AG04450 (cell line): ENCODE measurements at places on chromosomes 5 and 9. TPM values are rescaled to one million over a fixed set of nuclear protein-coding genes. Genes with fewer than 3 reads are reported as not detected.

DNA sequence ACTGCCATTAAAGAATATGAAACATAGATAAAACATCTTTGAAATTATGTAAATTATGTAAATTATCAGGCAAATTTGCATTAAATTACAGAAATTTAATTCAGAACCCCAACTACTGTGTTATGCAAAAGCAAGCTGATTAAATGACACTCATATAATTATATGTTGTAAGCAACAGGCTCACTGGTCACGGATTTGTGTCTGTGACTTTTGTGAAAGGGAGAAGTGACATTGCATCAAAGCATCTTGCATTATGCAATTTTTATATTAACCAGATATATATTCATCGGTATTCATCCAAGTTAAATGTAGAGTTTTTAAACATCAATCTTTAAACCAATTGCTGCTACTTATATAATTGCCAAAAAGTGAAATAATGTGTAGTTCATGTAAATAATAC lies 13.0 kb upstream of the GLIPR2 start:
- DNase-seq = no peak

DNA sequence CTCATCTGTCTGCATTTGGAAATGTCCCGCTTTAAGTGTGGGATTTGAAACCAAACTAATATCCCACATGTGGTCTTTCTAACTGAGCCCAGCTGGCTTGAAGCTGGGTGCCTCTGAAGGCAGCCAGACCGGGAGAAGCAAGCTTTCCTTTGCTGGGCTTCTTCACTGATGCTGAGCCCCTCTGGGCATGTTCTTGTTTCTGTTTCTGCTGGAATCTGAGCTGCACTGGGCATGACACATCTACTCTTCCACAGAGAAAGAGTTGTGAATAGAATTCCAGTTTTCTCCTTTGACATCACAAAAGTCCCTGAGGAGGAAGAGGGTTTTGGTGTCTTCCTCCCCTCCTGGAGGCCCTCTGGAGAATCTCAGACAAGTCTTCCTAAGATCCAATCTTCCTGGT lies 179.5 kb downstream of the ATP10B start:
- no peak for DNase-seq

GRCh38 chr5:8516356-8516755 lies 647.4 kb downstream of the MTRR start:
- no peak for DNase-seq

DNA sequence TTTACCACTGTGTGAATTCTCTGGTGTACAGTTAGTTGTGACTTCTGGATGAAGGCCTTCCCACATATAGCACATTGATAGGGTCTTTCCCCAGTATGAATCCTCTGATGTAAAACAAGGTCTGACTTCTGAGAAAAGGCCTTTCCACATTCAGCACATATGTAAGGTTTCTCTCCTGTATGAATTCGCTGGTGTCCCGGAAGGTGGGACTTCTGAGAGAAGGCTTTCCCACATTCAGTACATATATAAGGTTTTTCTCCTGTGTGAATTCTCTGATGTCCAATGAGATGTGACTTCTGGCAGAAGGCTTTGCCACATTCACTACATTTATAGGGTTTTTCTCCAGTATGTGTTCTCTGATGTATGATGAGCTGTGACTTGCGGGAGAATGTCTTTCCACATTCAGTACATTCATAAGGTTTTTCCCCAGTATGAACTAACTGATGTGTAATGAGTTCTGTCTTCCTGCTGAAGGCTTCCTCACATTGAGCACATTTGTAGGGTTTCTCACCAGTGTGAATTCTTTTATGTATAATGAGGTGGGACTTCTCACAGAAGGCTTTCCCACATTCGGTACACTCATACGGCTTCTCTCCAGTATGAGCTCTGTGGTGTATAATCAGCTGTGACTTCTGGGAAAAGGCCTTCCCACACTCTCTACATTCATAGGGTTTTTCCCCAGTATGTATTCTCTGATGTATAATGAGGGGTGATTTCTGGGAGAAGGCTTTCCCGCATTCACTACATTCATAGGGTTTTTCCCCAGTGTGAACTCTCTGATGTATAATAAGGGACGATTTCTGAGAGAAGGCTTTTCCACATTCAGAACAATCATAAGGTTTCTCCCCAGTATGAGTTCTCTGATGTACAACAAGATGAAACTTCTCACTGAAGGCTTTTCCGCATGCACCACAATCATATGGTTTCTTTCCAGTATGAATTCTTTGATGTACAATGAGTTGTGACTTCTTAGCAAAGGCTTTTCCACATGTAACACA lies 9.1 kb downstream of the ZNF300 start:
- no peak for DNase-seq

DNA sequence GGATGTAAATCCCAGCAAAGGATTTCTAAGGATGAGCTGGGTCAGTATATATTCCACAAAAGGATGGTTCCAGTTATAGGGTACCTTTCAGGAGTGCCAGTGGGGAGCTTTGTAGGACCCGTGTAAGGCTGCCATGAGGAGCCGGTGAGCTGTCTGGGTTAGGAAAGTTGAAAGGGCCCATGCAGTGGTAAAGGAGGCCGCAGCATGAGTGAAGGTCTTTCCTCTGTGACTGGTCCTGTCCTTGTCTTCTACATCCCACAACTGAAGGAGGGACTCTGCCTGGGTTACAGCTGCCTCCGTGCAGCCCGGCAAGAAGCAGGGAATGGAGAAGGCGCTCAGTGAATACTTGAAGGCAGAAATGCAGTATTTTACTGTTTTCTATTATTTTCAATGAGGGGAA lies 58.9 kb downstream of the HSPA4 start:
- DNase-seq = no peak

GRCh38 chr9:36665387-36665786 lies 92.7 kb downstream of the MELK start:
- no peak for DNase-seq

DNA sequence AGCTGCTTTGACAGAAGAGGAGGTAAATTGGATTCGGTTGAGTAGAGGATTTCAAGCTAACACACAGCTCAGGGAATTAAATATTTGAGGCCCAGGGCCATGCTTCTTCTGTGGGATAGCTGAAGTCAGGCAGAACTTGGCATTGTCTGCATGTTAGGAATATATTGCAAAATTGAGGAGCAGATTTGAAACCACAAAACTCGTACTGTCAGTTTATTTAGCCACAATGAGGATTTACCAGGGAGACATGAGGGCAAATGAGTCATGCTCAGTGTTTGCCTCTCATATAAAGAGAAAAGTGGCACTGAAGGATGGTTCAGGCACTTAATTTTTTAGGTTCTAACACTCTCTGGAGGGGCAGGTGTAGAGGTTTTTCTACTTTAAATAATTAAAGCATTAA lies 83.0 kb upstream of the PRLR start:
- no peak for DNase-seq

GRCh38 chr9:14750821-14751220 lies 28.3 kb upstream of the CER1 start:
- no peak for DNase-seq

DNA sequence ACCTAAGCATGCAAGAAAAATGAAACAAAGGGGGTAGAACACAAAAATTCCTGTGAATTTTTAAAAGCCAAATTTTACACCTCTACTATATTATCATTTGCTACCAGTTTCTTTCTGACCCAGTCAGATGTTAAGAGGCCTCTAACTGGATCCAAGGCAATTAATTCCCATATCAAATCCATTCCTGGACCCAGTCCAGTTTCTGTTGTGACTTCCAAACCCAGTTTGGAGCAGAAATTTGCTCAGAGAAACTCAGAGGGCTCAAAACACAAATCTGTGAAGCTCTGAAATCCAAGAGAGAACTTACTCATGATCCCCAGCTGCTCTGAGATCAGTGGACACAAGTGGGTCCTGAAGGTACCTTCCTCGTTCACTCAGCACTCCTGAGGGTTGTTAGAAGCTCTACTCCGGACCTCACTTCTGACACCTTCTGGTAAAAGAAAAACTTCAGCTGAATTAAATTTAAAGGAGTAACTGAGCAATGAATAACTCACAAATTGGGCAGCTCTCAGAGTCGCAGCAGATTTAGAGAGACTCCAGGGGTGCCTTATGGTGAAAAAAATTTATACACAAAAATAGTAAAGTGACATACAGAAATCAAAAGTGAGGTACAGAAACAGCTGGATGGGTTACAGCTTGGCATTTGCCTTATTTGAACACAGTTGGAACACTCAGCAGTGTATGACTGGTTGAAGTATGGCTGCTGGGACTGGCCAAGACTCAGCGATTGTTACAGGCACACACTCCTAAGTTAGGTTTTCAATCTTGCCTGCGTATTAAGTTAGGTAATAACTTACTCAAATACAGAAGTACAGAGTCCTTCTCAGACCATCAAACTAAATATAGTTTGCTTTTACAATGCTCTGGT lies 32.4 kb downstream of the INSL4 start:
- DNase-seq = no peak

IFNA2 gene
- not detected in 2 replicates for polyA plus RNA-seq

LPAR1 gene
- 559 and 581 TPM in 2 replicates for polyA plus RNA-seq

WDR38 gene
- polyA plus RNA-seq = not detected in 2 replicates

MAMDC2 gene
- 8.9 and 10.4 TPM in 2 replicates for polyA plus RNA-seq

TIMD4 gene
- polyA plus RNA-seq = not detected in 2 replicates

WNK2 gene
- polyA plus RNA-seq = not detected in 2 replicates

NTNG2 gene
- 0.93 and 1.3 TPM in 2 replicates for polyA plus RNA-seq
